ENCODE measurements at places on chromosomes 1 and 21.

GRCh38 chr1:15378729-15379128 lies 31.0 kb upstream of the EFHD2 start:
- no peak for DNase-seq

GRCh38 chr1:210087058-210087457 lies 145.5 kb upstream of the SERTAD4 start:
- DNase-seq = no peak

DNA sequence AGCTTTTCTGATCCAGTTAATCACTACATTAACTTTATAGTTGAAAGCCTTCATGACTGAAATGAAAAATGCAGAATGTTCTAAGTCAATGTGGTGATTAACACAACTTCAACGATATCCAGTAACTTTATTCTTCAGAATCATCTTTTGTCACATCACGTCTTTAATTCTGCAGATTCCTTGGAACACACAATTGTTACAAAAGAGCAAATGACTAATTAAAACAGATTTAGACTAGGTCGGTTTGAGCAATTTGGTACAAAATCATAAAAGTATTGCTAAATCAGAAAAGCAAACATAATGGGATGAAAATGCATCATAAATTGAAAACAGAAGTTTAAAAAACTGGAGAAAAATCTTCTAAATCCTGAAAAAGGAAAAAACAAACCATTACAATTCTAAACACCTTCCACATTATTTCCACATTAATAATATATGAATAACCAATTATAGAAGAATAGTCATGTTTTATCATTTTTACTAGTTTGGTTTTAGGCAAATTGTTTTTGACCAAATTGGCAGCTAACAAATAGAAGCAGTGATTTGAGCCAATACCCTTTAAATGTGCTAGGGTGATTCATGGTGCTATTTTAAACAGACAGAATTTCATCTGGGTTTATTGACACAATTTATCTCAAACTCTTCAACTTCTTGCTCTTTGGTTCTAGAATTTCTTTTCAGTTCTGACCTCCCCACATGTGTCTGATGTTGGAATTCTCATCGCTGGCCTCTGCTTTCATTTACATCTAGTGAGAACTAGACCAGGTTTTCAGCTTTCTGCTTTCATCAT lies 468.1 kb upstream of the PTBP2 start:
- no peak for DNase-seq

GRCh38 chr1:114495486-114495885 lies 15.5 kb downstream of the TRIM33 start:
- no peak for DNase-seq

DNA sequence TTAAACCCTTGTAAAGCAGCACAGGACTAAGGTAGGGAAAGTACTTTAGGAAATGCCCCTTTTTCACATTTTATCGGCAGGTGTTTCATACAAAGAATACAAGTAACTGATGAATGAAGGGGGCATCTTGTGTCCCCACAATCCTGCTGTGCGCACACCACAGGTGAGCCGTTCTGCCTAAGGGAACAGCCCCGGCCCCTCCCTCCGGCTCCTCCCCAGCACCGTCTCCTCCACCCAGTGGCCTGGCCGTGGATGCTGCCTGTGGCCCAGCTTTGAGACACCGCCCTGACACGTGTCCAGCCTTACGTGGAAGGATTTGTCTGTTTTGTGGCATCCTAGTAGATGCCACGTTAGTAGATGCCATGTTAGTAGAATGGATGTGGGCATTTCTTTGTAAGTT lies 12.8 kb downstream of the FAAP20 start:
- no peak for DNase-seq

GRCh38 chr1:34983700-34984355 lies 1.3 kb downstream of the TMEM35B start:
- DNase-seq = no peak

GRCh38 chr1:197924516-197925123 lies 7.4 kb downstream of the LHX9 start:
- no peak for DNase-seq

GRCh38 chr1:26003262-26003661 lies 5.4 kb upstream of the PAFAH2 start:
- DNase-seq = no peak

DNA sequence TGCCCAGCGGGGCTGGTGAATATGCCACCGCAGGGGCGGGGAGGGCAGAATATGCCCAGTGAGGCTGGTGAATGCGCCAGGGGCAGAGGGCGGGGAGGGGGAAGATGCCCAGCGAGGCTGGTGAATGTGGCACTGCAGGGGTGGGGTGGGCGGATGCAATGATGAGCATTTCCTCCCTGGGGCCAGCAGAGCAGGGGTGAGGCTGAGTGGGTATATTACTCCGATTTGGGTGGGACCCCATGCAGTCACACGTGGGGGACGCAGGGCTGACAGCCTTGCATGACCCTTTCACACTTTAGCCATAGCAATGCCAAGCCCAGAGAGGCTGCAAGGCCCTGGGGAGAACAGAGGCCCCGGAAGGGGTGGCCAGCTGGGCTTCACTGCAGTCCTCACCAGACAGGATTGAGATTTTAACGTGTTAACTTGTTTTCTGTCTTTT lies 9.3 kb upstream of the SLX9 start:
- peak; percentile 71 for DNase-seq

- DNase-seq = no peak
These were observed 181.9 kb downstream of the PSMG1 start for GRCh38 chr21:39001341-39001740.

DNA sequence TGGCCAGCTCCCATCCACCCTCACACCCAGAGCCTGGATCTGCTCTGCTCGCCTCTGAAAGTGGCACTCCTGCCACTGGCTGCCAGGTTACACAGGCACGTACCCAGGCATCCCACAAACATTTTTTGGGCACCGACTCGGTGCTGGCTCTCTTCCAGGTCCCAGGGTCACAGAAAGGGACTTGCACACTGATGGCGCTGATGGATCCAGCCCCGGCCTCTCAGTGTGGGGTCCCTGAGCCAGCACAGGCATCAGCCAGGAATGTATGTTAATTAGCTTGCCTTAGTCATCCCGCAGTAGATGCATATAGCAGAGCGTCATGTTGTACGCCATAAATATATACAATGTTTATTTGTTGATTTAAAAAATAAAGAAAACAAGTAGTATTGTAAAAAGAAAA lies 537.2 kb downstream of the NPHP4 start:
- DNase-seq = no peak

GRCh38 chr1:22635436-22635835 lies 992 bp upstream of the C1QA start:
- no peak for DNase-seq

GRCh38 chr1:51097171-51097570 lies 4.9 kb upstream of the C1orf185 start:
- no peak for DNase-seq

GRCh38 chr1:113434081-113434873 lies 44.0 kb downstream of the MAGI3 start:
- DNase-seq = no peak

GRCh38 chr1:157960773-157961172 lies 32.7 kb upstream of the KIRREL1 start:
- DNase-seq = no peak

- DNase-seq = no peak
These were observed 87.0 kb downstream of the NRIP1 start for GRCh38 chr21:14977814-14978213.

GRCh38 chr1:229557913-229558414 lies 543 bp downstream of the ABCB10 start:
- peak; percentile 52 for DNase-seq

GRCh38 chr1:167491586-167492461 lies 26.5 kb downstream of the CD247 start:
- DNase-seq = no peak

- no peak for DNase-seq
These were observed 5.2 kb upstream of the DMRTB1 start for GRCh38 chr1:53454019-53454418.

- no peak for DNase-seq
These were observed 44.1 kb downstream of the DYRK1A start for GRCh38 chr21:37410639-37411038.

- DNase-seq = no peak
These were observed 17.1 kb downstream of the PLCH2 start for GRCh38 chr1:2493218-2493617.

- DNase-seq = no peak
These were observed 132.2 kb downstream of the SYT2 start for GRCh38 chr1:202578001-202578504.

- no peak for DNase-seq
These were observed 56.4 kb downstream of the WDR3 start for GRCh38 chr1:117985973-117986372.

GRCh38 chr21:32520875-32521735 lies 64.2 kb downstream of the TCP10L start:
- no peak for DNase-seq

- DNase-seq = peak; percentile 23
These were observed 852 bp downstream of the KTI12 start for GRCh38 chr1:52032785-52033131.

DNA sequence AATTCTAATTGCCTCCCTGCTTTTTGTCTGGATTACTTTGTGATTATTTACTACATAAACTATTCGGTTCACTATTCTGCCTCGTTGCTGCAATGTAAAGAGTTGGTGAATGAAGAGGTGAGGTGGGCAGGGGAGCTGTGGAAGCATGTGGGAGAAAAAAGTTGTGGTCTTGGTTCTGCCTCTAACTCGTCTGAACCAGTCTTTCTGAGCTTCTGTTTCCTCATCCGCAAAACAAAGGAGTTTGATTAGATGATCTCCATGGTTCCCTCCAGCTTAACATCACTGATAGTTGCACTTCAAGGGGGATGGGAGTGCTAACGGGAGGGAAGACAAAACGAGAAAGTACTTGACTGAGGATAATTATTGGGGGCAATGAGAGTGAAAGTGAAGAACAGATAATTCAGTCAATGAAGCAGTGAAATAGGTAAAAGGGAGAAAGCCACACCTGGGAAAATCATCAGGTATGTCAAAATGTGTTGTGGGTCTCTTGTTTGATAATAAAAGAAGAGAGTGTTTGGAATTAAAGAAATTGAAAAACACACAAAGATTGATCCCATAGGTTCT lies 26.2 kb upstream of the UHMK1 start:
- DNase-seq = no peak

DNA sequence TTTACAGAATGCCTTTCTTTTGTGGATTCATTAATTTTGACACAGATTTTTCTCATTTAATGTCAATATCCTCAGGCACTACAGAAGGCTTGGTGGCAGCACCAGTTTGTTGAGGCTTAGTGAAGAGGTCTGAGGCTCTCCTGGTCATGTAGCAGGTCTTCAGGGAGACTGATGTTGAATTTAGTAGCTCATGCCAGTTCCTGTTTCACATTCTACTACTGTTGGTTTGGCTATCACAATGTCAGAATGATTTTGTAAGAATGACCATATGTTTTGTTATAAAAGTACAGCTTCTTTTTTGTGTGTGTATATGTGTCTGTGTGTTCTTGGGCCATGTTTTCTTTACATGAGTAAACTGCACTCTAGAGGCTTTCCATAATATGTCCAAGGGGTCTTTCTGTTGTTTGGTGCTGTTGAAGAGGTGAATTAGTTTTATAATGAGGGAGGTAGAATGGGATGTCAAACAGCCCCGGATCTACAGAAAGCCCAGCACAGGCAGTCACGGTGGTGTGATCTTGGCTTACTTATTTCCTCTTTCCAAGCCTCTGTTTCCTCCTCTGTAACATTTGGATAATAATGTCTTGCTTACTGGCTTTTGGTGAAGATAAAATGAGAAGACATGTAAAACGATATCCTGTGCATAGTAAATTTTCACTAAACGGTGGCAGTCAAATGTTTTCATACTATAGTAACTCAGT lies 32.0 kb downstream of the C1orf21 start:
- DNase-seq = no peak

GRCh38 chr1:89405275-89405929 lies 41.5 kb downstream of the GBP6 start:
- no peak for DNase-seq

GRCh38 chr1:79896140-79896539 lies 889.6 kb upstream of the ADGRL4 start:
- no peak for DNase-seq
